ENCODE measurements at places on chromosomes 4 and X.

GRCh38 chr4:185479507-185479971, 8.0 kb upstream of the CCDC110 start:
- DNase-seq: no peak

- no peak for DNase-seq
Measured at GRCh38 chr4:108270466-108271450, 102.0 kb upstream of the LEF1 start.

- no peak for DNase-seq
Measured at GRCh38 chrX:133676344-133677122, 261.2 kb upstream of the GPC4 start.

GRCh38 chr4:181504924-181505323, 738.3 kb upstream of the TENM3 start:
- no peak for DNase-seq

DNA sequence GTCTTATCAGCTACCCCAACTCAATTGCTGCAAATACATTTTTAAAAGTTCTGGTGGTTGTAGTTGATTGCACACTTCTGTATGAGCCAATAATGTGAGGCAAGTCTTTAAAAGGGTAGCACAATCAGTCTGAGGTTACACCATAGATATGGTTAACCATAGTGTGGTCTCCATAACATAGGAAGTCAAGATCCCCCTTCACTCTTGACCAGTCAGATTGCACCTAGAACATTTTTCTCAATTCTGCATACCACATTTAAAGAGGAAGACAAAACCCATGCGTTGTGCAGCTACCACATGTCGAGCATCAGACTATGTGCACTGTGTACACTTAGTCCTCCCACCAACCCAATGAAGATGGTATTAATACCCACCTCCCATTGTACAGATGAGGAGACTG, 26.5 kb upstream of the CYBB start:
- DNase-seq: no peak

- DNase-seq: no peak
Measured at GRCh38 chr4:38385093-38386004, 278.6 kb upstream of the KLF3 start.

DNA sequence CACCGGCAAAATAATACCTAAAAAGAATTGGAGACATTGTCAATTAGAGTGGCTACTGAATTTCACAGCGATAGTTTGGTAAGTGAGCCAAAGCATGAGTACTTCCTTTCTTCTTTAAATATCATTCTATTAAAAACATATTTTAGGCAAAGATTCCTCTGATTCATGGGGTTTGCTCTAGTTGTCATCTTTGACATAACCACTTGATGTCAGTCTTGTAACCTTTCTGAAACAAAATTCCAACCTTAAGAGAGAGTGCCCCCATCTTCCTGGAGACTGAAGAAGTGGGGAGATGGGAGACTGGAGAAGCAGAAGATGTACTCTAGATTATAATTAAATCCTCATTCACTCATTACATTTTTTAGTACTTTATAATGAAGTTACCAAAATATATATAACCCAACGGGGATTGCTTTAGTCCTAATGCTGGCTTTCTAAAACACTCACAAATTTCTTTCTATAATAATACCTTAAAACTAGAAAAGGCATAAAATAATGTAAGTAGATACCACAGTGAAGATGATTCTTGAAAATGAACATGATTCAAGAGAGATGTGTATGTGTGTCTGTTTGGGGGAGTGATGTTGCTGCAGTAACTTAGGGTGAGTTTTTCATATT, 96.4 kb downstream of the EMCN start:
- DNase-seq: no peak

GRCh38 chr4:145820407-145820806, 118.2 kb downstream of the ZNF827 start:
- no peak for DNase-seq

DNA sequence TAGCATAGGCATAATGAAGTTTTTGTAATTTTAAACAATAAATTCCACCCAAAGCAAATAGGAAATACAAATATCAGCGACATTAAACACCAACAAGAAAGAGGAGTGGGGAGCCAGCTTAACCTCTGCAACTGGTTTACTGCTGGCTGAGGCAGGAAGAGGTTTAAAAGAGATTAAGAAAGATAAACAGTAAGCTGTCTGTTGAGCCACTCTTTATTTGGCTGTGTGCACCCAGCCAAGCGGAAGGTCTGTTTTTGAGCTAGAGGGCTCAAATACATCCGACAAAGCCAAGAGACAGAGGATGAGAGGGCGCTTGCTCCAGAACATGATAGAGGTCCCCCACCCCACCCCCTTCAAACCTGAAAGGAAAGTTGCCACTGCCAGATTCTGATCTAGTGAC, 191.4 kb downstream of the MGST2 start:
- no peak for DNase-seq

- DNase-seq: no peak
Measured at GRCh38 chr4:156036496-156036895, 82.8 kb upstream of the CTSO start.

DNA sequence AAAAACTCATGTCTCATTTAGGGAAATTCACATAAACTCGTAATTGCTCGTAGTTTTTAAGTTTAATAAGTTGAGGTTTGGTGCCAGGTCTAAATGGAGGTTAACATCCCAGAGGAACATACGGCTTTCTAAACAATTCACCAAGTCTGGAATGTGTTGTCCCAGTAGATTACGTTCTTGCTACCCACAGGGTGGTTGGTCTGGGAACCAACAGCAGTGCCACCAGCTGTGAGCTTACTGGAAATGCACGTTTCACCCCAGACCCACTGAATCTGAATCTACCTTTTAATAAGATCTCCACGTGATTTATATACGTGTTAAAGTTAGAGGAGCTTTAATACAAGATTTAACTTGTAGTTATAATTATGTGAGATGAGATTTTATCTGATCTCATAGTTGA, 134.3 kb downstream of the BMPR1B start:
- no peak for DNase-seq

DNA sequence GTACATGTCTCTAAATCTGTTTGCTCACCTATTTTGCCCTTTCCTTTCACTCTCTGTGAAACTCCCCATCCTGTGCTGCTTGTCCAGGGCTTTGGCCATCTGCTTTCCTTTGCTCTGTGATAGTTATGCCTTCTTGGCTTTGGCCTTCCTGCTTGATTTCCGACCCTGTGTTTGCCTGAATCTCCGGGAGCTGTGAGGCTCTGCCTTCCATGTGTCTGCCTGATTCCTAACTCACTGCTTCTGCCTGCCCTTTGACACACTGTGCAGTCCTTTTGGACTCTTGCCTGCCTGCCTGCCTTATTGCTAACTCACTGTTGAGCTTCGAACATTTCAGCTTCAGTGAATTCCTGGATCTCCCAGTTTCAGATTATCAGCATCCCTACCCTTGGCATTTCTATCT, 143.1 kb downstream of the C4orf33 start:
- DNase-seq: no peak

DNA sequence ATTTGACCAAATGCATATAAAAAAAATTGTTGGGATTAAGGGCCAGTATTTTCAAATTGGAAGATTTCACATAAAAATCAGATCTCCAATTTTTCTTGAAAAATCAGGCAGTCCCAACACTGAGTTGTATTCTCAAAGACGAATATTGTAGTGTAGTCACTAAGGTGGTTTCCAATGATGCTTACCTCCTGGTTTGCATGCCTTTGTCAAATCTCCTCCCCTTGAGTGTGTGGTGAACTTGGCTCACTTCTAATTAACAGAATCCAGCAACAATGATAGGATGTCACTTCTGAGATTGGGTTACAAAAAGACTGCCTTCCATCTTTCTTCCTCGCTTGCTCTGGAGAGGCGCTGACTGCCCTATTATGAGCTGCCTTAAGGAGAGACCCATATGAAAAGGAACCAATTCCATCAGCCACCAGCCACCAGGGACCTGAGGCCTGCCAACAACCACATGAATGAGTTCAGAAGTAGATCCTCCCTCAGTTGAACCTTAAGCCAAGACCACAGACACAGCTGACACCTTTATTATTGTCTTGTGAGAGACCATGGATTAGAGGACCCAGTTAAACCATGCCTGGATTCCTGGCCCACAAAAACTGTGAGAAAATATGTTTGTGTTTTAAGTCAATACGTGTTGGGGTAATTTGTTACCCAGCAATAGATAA, 31.2 kb upstream of the TSPAN5 start:
- no peak for DNase-seq

- DNase-seq: no peak
Measured at GRCh38 chr4:127212701-127213100, 420.1 kb upstream of the INTU start.

DNA sequence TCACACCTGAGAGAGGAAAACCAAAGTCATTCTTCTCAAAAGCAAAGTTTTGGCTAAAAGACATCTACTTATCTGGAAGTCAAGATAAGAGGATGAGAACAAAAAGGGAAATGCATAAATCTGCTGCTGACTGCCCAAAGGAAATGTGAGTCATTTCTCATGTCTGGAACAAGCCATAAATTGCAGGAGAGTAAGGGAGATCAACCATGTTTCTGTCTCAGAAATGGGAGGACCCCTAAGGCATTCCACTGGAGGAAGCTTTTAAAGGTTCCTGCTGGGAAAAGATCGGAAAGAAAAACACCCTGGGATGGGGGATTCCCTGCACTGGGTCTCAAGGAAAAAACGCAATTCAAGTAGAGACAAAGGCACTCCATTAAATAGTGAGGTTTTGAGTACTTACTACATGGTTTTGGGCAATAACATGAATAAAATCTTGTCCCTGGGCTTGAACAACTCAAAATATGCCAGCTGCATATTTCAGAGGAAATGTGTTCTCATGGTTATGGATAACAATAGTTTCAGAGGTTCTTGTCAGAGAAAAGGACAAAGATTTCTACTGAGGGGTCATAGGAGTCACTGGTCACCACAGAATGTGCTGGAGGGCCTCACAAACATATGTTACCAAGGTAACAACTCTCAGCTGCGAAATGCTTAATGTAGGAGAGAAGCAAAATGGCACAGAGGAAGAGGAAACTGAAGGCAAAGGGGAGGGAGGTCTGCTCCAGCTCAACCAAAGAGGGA, 19.3 kb downstream of the GPR143 start:
- no peak for DNase-seq

DNA sequence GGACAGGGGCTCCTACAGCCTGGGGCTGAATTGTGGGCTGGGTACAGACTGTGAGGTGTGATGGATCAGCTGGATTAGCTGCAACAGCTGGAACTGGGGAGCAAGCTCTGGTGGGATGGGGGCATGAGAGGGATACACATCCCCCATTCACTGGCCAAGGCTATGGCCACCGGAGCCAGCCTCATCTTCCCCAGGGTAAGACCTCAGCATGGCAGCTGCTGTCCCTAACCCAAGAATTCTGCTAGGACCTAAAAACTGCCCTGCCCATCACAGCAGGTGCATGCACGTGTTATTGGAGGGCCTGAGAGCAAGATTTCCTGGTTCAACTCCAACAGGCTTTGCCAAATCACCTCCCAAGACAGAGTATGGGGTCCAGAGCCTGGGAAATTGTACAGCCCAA, 258.6 kb upstream of the AGTR2 start:
- DNase-seq: no peak

- no peak for DNase-seq
Measured at GRCh38 chr4:15458616-15459015, 11.1 kb upstream of the CC2D2A start.

- no peak for DNase-seq
Measured at GRCh38 chr4:9769321-9769720, 12.1 kb upstream of the DRD5 start.
